ENCODE measurements at places on chromosomes 5 and 9.

DNA sequence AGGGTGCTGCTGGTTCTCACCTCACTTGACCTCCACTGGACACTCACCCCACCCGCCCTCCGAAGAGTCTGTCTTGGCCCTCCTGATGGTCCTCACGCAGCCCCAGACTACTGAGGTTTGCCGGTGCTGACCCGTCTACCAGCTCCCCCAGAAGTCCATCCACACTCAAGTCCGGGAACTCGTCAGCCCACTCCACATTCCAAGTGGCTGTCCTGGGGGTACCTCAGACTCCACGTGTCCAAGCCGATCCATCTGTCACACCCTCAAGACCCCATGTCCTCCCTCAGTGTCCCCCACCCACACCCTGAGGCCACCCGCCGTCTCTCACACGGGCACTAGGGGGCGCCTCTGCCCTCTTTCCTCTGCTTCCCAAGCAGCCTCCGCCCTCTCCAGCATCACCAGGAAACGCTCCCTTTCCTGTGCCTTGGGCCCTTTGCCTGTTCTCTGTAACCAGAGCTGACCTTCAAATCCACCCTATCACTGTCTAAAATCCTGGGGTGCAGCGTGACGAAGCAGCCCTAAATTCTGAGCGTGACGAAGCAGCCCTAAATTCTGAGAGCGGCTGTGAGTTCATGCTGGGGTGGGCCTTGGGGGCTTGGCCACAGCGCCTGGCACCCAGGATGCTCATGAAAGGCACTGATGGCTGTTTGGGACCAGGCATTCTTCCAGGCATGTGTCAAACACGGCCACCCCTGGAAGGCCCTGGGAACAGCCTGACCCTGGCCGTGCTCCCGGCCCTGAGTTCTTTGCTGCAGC is 95.7 kb downstream of the KCNT1 start:
- DNase-seq: peak; percentile 58
- H3K27ac ChIP-seq: no peak overlapping the region
- no peaks in the 10 kb centered on the region for H3K36me3 ChIP-seq
- H3K4me3 ChIP-seq: no peak overlapping the region
- no peaks in the 10 kb centered on the region for H3K4me1 ChIP-seq
- H3K27me3 ChIP-seq: no peaks in the 10 kb centered on the region

GRCh38 chr9:126219648-126220063 is 107.0 kb upstream of the MVB12B start:
- H3K4me3 ChIP-seq: no peak overlapping the region
- no peaks in the 10 kb centered on the region for H3K27me3 ChIP-seq
- H3K36me3 ChIP-seq: no peaks in the 10 kb centered on the region
- no peaks in the 10 kb centered on the region for H3K4me1 ChIP-seq
- H3K27ac ChIP-seq: no peak overlapping the region

DNA sequence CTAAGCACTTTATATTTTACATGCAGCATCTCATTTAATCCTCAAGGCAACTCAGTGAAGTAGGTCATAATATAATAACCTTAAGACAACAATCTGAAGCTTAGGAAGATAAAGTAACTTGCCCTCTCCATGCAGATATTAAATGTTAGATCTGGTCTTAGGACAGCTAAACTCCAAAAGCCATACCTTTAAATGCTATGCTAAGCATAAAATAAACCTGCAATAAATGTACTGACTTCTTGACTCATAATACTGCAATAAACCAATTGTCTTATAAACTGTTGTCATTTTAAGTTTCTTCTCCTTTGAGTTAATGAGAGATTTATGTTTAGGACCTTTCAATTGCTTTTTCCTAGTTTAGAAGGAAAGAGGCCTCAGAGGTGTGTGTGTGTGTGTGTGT is 102.2 kb upstream of the MIER3 start:
- no peak overlapping the region for H3K4me3 ChIP-seq
- no peak for DNase-seq
- H3K36me3 ChIP-seq: no peaks in the 10 kb centered on the region
- no peaks in the 10 kb centered on the region for H3K4me1 ChIP-seq

- peaks cover 3% of the 10 kb centered on the region for H3K27me3 ChIP-seq
- H3K27ac ChIP-seq: no peak overlapping the region
- H3K36me3 ChIP-seq: no peaks in the 10 kb centered on the region
- no peak for DNase-seq
- no peak overlapping the region for H3K4me3 ChIP-seq
Measured at GRCh38 chr5:179355976-179356974, 11.0 kb upstream of the ADAMTS2 start.
